ENCODE measurements at places on chromosomes 2 and 18.

- DNase-seq, result no peak
These were observed 129.4 kb upstream of the EPC2 start for GRCh38 chr2:148515120-148515519.

DNA sequence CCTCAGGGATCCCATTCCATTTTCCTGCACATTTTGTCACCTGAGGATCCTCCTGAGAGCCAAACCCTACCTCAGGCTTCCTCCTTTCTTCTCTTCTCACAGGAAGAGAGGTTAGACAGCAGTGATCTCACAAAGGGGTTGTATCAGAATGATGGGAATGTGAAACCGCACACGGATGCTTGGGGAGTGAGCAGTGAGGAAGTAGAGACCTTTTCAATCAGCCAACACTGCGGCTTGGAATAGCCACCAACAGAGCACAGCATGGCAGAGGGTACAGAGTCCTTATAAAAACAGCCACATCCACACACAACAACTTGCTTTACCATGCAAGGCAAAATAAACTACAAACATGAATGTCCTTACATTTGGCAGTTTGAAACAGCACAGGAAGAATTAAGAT, 8.7 kb downstream of the TMEM182 start:
- no peak for DNase-seq

GRCh38 chr18:30971338-30971956, 71.1 kb downstream of the DSC3 start:
- no peak for DNase-seq

GRCh38 chr2:6835467-6835866, 30.2 kb downstream of the CMPK2 start:
- no peak for DNase-seq

- DNase-seq, result no peak
These were observed 45.9 kb downstream of the ACVR1 start for GRCh38 chr2:157830266-157830665.

GRCh38 chr2:101580528-101580927, 105.6 kb upstream of the RFX8 start:
- no peak for DNase-seq

DNA sequence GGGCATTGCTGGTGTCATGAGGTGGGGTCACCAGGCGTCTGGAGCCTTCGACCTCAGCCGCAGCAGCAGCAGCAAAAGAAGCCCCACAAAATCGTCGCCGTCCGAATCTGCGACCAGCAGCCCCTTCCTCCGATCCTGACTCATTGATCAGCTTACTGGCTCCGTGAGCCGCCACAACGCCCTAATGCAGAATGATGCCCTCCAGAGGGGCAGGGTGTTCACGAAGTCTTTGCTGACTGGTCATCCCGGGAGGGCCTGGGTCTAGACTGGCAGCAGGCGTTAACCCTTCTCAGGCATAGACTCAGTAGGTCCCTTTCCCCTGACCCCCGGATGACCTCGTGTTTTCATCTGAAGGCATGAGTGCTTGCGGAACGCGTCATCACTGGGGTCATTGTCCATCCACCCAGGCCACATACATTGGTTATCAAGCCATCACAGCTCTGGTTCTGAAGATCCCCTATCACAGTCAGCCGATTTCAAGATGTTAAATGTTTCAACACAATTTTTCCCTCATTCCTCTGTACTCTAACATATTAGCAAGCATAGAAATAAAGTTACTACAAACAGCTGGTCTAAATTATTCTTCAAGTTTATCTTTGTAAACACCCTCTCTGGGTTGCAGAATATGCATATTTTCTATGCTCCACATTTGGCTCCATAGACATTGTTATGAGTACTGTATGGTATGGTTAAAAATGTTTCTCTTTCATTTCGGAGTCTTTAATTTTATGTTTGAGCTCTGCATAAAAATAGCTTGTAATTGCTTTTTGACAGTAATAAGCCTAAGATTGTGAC, 83.3 kb upstream of the SALL3 start:
- DNase-seq, result no peak

DNA sequence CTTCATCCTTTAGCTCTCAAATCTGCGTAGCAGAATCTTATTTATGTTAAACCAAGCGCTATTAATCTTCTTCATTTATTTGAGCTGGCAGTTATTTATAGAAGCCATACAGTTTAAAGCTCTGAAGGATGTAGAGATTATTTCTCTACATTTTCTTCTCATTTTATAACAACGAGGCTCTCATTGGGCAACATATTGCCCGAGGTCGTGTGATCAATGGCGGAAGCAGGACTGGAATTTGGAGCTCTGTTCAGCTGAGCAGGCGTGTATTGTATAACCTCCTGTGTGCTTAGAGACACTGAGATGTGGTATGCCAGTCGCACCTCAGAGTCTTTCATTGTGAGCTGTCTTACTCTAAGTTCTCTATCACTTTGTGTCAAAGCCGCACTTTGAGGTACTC, 17.5 kb upstream of the DRC1 start:
- DNase-seq, result no peak

DNA sequence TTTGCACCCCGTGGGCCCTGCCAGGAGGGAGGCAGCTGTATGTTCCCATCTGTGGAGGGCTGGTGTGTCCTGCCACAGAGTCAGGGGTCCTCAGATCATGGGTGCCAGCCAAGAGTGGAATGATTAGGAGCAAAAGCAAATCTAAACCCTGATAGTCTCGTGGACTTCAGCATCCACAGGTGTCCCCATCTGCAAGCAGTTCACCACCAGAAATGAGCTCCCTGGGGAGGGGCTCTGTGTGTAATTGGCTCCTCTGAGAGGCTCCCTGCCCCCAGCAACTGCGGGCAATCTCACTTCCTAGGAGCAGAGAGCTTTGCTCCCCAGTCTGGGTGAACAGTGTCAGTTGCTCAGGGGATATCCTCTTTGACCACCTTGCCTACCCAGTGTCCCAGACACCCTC, 78.1 kb downstream of the HNRNPLL start:
- no peak for DNase-seq

GRCh38 chr18:48348739-48349138, 60.4 kb downstream of the ZBTB7C start:
- DNase-seq, result no peak

DNA sequence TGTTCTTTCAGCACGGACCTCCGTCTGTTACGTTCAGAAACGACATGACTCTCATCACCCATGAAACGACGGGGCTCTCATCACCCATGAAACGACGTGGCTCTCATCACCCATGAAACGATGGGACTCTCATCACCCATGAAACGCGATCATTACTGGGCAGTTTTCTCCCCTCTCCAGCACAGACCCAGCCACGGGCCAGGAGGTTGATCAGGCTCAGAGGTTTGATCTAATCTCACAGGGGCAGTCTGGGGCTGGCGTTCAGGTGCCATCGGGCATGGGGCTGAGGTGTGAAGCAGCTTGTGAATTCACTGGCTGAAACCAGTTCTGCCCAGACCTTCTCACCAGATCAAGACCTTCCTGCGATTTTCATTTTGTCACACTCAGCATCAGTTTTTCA, 296.4 kb downstream of the NDUFA10 start:
- no peak for DNase-seq

Data from stimulated activated CD4-positive, alpha-beta T cell treated with anti-CD3 and anti-CD28 coated beads, Interleukin-2, amount 100 ng/mL, for 24 hours (primary cell).